ENCODE measurements at places on chromosomes 5 and 9.

DNA sequence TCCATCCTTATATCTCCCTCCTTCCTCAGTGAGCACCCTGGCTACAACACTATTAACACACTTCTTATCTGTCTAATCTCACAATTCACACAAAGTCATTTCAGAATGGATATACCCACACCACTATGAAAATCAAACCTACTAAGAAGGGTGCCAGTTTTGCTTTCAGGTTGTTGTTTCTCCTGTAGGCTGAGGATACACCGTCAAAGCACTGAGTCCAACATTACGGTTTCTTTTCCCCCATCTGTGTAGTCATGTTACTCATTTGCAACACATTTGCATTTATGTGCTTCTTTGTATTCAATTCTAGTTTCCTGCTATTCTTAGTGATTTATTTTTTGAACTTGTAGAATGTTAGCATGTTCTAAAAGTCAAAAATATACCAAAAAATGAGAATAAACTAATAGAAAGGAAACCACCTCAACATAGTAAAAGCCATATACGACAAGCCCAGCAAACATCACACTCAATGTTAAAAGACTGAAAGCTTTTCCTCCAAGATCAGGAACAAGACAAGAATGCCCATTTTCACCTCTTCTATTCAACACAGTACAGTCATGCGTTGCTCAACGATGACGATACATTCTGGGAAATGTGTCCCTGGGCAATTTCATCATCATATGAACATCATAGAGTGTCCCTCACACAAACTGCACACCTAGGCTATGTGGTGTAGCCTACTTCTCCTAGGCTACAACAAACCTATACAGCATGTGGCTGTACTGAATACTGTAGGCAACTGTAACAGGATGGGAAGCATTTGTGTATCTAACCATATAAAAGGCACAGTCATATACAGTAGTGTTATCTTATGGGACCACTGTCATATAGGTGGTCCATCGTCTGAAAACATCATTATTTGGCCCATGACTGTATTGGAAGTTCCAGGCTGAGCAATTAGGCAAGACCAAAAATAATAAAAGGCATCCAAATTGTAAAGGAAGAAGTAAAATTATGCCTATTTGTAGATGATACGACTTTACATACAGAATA, 6.3 kb downstream of the ROR2 start:
- DNase-seq, result no peak

GRCh38 chr9:6218099-6218502, 2.5 kb downstream of the IL33 start:
- no peak for DNase-seq

GRCh38 chr5:34957857-34958690, 28.7 kb downstream of the DNAJC21 start:
- no peak for DNase-seq

GRCh38 chr5:17388717-17389116, 109.3 kb upstream of the TAF11L2 start:
- no peak for DNase-seq

GRCh38 chr5:157172403-157172802, 6.3 kb upstream of the GARIN3 start:
- DNase-seq, result no peak

GRCh38 chr5:71877511-71877910, 158.4 kb downstream of the CARTPT start:
- no peak for DNase-seq

- no peak for DNase-seq
Measured at GRCh38 chr5:178227138-178227659, 5.4 kb downstream of the PHYKPL start.
